ENCODE measurements at places on chromosomes 2 and 18.

GRCh38 chr2:200538139-200538538 is 12.1 kb downstream of the SGO2 start:
- no peak for DNase-seq

- no peak for DNase-seq
Measured at GRCh38 chr2:99697811-99698568, 208.2 kb upstream of the REV1 start.

- no peak for DNase-seq
Measured at GRCh38 chr2:9336241-9336575, 87.1 kb downstream of the ITGB1BP1 start.

GRCh38 chr2:163565192-163565591 is 170.6 kb downstream of the FIGN start:
- DNase-seq = no peak

GRCh38 chr18:69628774-69629359 is 228.2 kb downstream of the DOK6 start:
- DNase-seq = no peak

DNA sequence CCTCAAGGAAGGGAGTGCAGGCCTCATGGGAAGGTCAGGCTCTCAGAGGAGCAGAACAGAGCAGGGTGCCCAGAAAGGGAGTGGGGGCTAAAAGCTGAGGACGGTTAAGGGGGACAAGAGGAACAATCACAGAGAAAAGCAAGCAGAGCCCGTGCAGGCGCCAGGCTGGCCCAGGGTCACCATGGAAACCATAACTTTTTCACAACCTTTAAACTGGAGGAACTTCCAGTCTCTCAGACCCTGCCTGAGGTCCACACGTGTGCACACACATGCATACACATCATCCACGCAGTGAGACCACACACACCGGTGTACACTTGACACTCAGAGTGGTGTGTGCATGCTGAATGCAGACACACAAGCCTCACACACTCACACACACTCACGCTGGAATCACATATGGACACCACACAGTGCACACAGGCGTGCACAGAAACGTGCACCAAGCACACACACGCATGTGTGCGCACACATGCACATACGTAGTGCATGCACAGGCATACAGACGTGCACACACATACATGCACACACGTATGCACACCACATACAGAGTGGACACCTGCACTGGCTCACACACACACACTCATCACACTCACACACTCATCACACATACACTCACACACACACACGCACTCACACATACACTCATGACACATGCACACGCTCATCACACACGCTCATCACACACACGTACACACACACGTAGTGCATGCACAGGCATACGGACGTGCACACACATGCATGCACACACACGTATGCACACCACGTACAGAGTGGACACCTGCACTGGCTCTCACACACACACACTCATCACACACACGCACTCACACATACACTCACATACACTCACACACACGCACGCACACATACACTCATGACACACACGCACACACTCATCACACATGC is 37.2 kb upstream of the SNED1 start:
- no peak for DNase-seq

DNA sequence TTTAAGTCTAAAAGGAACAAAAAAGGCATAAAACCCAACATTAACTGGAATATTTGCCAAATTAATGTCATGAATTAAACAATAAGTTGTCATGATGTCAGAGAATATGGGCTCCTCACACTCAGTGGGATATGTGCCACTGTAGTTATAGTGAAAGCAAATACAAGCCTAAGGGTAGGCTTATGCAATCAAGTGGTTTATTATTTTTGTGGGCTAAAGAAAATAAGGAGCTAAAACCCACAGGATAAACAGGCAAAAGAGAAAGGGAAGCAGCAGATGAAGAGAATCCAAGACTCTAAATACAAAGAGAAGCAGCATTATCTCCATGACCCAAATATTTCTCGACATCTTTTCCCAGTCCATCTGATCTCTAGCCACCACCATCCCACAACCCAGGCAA is 17.5 kb downstream of the YWHAQ start:
- DNase-seq = no peak

DNA sequence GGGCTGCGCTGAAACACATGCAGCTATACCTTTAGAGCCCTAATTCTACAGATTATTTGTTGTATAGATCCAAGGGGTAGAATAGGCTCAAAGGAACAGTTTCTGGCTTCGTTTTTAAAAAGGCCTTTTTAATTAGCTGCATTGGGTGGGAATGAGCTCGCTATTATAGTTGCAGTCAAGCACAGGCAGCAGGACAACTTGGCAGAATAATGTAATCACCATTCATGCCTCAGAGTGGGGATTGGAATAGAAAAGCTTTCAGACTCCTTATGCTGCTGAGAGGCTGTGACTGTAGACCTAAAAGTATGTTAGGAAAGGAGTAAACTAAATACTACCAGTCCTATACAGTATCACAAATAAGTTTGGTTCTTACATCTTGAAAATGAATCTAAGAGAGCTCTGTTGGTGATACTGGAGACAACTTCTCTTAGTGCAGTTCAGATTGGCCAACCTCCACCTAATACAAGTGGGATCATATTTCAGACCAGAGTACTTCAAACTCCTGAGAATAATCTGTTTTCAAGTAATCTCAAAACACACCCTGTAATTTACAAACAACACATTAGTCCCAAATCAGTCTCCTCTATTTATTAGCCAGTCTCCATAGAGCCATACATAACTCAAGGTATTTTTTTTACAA is 121.4 kb downstream of the ANTXR1 start:
- DNase-seq = no peak

DNA sequence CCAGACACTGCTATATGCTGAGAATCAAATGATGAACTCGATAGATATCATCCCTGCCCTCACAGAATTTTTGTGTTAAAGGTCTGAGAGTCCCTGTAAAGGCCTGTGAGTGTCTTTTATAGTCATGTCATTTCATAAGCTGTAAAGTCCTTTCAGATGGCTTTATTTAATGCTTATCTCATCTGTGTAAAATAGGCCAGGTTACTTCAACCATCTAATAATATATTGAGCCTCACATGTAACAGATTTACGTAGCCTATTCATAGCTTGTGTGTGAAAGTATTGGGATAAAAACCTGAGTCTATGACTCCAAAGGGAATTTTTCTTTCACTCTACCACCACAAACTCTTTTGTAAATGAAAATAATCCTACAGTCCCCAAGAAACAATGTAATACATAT is 672.0 kb upstream of the SYT4 start:
- no peak for DNase-seq

DNA sequence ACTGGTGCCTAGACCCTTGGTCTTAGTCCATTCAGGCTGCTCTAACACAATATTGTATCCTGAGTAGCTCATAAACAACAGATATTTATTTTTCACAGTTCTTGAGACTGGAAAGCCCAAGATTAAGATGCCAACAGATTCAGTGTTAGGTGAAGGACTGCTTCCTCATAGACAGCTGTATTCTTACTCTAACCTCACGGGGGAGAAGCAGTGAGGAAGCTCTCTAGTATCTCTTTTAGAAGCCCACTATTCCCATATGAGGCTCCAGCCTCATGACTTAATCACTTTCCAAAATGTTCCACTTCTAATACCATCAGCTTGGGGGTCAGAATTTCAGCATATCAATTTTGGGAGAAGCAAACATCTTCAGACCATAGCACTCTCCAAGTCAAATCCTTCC is 833.4 kb downstream of the LRRTM4 start:
- DNase-seq = no peak

DNA sequence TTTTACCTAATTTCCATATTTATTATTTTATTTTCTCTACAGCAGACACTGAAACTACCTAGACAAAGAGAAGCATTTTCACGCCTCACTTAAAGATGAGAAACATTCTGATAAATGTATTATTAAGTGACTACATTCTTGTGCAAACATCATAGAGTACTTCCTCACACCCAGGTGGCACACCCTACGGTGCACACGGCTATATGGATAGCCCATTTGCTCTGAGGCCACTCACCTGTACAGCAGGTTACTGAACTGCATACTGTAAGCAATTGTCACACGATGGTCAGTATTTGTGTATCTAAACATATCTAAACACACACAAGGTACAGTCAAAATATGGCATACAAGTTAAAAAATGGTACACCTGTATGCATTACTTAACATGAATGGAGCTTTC is 481.4 kb downstream of the CMPK2 start:
- DNase-seq = no peak

DNA sequence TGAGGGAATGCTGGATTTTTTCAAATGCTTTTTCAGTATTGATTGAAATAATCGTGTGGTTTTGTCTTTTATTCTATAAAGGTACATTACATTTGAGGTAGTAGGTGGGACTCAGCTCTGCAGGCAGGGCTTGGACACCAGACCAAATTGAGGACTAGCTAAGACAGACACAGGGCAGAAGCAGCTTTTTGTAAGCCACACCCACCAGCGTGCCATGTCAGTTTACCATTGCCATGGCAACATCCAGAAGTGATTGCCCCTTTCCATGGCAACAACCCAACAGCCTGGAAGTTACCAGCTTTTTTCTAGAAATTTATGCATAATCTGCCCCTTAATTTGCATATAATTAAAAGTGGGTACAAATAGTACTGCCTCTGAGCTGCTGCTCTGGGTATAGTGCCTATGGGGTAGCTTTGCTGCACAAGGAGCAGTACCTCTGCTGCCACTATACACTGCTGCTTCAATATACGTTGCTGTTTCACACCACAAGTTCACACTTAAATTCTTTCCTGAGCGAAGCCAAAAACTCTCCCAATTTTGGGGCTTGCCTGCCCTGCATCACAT is 23.6 kb upstream of the VWA3B start:
- no peak for DNase-seq

GRCh38 chr2:105755895-105756294 is 11.2 kb downstream of the NCK2 start:
- DNase-seq = no peak

GRCh38 chr18:2923464-2923863 is 76.7 kb downstream of the EMILIN2 start:
- no peak for DNase-seq
